ENCODE measurements at places on chromosomes 6 and 20.

GRCh38 chr20:31430568-31431115 lies 9.8 kb upstream of the DEFB123 start:
- no peak for DNase-seq

GRCh38 chr6:6918216-6918983 lies 189.4 kb upstream of the RREB1 start:
- DNase-seq = peak; percentile 20

DNA sequence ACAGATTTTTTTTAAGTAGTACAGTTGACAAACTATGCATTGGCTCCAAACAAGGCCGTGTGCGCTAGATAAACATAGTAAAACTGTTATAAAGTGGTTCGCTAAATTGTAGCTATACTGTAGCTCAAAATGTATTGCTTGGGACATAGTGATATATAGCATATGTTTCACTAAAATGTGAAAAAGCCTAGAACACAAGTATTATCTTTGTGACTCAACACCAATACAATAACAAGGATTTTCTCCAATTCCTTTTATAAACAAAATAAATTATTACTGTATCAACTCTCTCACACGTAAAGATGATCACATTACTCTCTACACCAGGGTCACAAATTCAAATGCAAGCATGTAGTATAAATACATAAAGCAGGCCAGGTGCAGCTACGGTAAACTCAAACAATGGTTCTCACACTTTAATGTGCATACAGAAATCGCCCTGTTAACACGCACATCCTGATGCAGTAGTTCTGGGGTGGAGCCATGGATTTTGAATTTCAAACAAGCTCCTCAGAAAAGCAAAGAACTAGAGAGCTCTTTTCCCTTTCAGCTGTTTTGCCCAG lies 214.6 kb downstream of the GMDS start:
- no peak for DNase-seq

DNA sequence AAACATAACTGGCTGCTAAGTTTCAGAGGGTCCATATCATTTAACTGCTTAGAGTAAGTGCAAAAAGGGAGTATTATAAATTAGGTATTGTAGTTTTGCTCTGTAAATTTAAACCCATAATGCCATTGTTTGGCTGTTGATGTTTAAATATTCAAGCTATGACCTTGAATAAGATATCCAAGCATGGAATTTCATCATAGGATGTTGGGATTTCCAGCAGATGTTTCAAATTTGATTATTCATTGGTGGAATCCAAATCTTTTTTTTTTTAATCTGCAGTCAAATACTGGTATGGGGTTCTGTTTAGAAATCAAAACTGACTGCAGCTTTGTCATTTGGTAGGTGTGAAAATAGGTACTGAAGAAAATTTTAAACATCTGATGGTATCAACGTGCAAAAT lies 161.0 kb downstream of the KHDC1L start:
- no peak for DNase-seq

GRCh38 chr20:12053353-12053752 lies 135.7 kb downstream of the BTBD3 start:
- peak; percentile 42 for DNase-seq

DNA sequence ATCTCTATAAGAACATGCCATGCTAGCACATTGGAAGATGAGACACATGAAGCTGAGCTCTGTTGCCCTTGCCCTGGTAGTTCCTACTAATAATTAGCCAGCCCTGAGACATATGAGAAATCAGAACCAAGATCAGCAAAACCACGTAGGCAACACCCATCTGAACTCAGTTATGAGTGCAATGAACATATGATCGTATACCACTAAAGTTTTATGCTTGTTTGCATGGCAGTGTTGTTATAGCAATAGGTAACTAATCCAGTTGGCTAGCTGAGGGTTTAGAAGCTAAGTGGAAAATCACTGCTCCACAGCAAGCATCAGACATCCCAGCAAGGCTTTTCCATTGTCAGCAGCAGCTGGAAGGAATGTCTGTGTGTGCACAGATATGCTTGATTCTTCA lies 180.7 kb downstream of the BTBD3 start:
- DNase-seq = no peak

- no peak for DNase-seq
Observed at GRCh38 chr6:109916759-109917158, 61.4 kb upstream of the GPR6 start.

- no peak for DNase-seq
Observed at GRCh38 chr20:4989570-4989969, 11.7 kb downstream of the SLC23A2 start.

DNA sequence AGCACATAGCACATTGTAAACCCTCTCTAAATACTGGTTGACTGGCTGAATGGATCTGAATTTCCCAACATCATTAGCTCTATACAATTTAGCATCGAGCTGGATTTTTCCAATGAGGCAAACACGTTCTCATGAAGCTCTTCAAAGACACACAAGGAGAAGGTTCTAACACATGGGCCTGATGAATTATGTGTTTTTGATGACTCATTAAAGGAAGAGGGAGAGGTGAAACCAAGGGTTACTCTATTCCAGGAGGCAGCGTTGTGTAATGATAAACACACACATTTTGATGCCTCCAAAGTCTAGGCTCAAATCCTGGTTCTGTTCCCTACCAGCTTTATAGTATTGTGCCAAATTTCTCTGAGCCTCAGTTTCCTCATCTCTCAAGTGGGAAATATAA lies 84.3 kb downstream of the PFDN4 start:
- DNase-seq = no peak

DNA sequence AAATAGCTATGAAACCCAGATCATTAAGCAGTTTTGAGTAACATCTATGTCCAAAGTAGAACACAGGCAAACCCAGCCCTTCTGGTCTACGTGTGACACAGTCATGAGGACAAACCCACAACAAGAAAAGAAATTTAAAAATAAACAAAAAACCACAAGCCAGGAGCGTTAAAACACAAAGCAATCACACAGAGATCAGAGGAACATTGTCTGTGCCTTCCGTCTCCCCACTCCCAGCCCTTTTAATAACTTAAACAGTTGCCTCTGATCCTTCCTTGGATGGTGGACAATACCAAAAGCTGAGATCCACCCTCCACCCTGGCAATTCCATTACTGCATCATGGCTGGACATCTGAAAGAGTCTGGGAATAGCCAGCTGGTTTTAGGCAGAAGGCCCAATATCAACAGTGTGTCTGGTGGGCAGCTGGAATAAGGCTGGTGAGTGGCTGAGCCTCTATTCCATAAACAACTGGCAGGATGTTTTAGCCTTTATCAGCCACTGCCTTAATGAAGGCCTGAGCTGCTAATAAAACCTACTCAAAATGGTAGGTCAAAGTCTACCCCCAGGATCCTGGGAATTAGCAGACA lies 15.7 kb upstream of the LAMA4 start:
- DNase-seq = no peak

GRCh38 chr20:6407163-6407562 lies 284.3 kb upstream of the FERMT1 start:
- no peak for DNase-seq

GRCh38 chr20:63752411-63753101 lies 13.0 kb downstream of the SLC2A4RG start:
- no peak for DNase-seq

- DNase-seq = no peak
Observed at GRCh38 chr6:82570083-82570482, 206.5 kb downstream of the TPBG start.

- DNase-seq = no peak
Observed at GRCh38 chr20:63165356-63166192, 50.4 kb downstream of the YTHDF1 start.

- no peak for DNase-seq
Observed at GRCh38 chr6:4185846-4186245, 50.5 kb upstream of the ECI2 start.

- DNase-seq = peak; percentile 19
Observed at GRCh38 chr6:81981812-81982211, 229.3 kb upstream of the TENT5A start.

DNA sequence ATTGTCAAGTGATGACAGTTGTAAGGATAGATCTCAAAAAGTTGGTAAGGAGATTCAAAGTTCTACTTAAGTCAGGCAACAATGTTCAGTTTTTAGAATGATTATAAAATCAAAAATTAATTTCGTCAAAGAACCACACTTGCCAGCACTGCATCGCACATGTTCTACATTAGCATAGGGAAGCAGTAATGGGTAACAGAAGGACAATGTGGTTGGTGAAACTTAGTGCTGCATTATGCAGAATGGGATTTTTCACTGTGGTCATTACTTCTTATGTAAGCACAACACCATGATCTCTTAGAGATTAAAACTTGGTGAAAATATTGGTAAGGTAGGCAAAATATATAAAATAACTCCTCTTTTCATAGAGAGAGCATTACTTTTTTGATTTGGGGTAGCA lies 173.7 kb upstream of the THEMIS start:
- no peak for DNase-seq

- DNase-seq = no peak
Observed at GRCh38 chr20:13494019-13494418, 144.7 kb downstream of the TASP1 start.

DNA sequence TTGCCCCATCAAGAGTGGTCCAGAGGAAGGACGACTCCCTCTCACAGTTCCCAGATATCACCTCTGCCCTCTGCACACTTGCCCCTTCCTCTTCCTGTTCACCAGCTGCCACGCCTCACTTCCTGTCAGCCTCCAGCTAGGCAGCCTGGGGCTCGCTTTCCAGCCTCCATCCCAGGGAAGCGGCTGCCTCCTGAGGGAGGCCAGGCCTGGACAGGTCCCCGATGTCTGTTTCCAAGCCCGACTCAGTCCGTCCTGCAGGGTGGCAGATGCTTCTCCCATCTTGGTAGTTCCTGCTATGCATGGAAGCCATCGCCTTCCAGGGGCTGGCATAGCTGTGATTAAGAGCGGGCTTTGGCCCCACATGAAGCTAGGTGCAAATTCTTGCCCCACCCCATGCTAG lies 233.5 kb upstream of the PMEPA1 start:
- no peak for DNase-seq

GRCh38 chr6:75422024-75422639 lies 71.5 kb downstream of the FILIP1 start:
- no peak for DNase-seq

DNA sequence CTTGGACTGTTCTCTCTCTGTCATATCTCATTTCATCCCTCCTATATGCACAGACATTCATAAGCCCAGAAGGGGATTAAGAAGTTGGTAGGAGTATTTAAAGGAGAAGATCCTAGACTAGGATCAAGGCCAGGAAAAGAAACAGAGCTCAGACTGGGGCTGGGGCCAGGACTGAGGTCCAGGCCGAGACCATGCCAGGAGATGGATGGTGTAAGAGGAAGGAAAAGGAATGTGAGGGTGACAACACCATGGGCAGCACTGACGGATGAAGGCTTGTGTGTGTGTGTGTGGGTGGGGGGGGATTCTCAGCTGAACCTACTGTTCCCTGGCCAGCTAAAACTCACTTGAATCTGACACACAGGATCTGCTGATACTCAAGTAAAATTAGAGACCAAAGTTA lies 182.1 kb downstream of the KIF6 start:
- no peak for DNase-seq

DNA sequence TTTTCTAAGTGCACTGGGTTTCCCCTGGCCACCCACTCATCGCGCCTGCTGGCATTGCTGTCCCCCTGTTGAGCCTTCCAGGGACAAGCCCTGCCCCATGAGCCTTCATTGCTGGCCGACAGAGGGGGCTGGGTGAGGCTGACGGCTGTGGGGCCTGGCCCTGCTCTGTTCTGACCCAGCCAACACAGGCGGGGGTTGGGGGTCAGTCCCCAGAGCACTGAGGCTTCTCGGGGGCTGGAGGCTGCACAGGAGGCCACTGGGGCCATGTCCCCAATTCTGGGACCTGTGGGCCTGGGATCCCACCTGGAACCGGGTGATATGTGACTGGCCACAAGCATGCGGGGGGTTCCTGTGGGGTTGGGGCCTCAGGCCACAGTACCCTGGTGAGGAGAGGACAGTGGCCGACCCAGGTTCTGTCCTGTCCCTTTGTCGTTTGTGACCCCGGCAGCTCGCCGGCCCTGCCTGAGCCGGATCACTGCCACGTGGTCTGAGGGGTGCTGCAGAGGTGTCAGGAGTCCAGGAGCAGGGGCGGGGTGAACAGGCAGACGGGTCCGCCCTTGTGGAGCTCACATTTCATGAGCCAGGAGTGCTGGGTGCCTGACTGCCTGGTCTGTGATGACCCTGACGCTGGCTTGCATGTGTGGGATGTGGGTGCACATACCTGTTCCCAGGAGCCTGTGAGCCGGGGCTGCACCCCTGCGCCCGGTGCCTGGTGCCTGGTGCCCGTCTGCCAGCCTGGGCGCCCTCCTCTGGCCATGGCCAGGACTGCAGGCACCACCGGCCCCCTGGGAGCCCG lies 2.1 kb upstream of the COL20A1 start:
- peak; percentile 79 for DNase-seq

DNA sequence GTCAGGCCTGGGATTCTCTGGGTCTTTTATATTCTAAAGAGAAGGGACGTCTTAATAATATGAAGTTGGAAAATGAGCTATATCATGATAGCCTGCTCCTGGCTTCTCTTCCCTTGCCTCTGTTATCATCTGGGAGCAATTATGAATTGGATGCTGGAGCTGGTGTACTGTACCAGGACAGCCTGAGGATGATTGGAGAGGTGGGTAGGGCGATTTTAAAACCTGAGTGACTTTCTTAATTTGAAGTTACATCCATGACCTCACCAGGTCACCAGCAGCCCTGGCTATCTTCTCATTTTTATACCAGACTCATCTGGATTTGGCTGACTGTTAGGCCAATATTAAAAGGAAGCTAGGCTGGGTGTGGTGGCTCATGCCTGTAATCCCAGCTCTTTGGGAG lies 317.6 kb downstream of the CLIC5 start:
- no peak for DNase-seq

DNA sequence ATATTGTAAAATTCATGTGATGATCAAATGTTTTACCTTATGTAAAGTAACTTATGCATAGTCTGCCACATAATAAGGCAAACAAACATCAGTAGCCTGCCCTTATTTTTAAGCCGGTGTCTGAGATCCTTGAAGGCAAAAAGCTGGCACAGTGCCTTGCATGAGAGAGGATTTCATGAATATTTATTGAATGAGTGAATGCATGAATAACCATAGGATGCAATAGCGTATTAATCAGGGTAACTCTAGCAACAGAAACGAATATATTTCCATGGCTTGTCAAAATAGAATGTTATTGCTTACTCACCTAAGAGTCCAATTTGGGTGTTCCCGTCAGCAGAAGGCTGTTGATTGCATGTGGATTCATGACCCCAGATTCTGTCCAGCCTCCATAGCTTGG lies 34.9 kb downstream of the BTBD3 start:
- DNase-seq = no peak

DNA sequence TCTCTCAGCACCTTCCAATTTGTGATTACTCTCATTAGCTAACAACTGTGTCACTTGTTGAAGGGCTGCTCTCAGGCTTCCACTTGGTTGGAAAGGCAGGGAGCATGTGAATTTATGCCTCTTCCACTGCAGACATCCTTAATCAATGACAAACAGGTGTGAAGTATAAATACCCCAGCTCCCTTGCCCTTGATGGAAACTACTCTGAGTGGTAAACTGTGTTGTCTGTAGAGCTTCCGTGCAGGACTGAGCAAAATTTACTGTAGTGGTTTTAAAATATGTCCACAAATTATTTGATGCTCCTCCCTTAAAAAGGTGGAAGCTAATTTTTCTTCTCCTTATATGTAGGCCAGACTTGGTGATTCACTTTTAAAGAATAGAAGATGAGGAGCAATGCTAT lies 253.0 kb upstream of the TBX18 start:
- DNase-seq = no peak
